Left hindlimb (tissue), 1 donor: ENCODE measurements at places on chromosomes 3 and 15.
A peak's percentile ranks its signal among the peaks of the same experiment; 100 is the strongest.

DNA sequence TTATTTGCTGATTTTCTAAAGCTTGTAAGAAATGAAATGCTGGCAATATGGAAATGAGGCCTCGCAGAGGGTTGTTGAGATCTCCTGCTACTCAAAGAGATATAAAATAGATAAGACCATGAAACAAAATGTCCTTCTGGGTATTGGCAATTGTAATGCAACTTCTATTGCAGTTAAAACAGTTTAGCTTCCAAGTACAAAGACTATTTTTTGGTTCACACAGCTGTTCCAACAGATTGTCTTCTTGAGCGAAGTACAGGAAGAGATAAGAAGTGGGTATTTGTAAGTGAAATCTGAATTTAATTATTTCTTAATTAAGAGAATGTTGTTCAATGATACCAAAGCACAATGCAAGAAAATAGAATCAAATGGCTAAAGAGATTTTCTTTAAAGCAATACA, 801.5 kb upstream of the GBE1 start:
- no peak for DNase-seq

- peak; percentile 68 for DNase-seq
Measured at GRCh38 chr15:84911879-84912660, 27.6 kb downstream of the SLC28A1 start.

- DNase-seq, result no peak
Measured at GRCh38 chr15:98292442-98293240, 332.1 kb downstream of the ARRDC4 start.

GRCh38 chr3:29152379-29152778, 128.5 kb upstream of the RBMS3 start:
- no peak for DNase-seq

- peak; percentile 84 for DNase-seq
Measured at GRCh38 chr15:101014921-101015841, 96.0 kb downstream of the LRRK1 start.

DNA sequence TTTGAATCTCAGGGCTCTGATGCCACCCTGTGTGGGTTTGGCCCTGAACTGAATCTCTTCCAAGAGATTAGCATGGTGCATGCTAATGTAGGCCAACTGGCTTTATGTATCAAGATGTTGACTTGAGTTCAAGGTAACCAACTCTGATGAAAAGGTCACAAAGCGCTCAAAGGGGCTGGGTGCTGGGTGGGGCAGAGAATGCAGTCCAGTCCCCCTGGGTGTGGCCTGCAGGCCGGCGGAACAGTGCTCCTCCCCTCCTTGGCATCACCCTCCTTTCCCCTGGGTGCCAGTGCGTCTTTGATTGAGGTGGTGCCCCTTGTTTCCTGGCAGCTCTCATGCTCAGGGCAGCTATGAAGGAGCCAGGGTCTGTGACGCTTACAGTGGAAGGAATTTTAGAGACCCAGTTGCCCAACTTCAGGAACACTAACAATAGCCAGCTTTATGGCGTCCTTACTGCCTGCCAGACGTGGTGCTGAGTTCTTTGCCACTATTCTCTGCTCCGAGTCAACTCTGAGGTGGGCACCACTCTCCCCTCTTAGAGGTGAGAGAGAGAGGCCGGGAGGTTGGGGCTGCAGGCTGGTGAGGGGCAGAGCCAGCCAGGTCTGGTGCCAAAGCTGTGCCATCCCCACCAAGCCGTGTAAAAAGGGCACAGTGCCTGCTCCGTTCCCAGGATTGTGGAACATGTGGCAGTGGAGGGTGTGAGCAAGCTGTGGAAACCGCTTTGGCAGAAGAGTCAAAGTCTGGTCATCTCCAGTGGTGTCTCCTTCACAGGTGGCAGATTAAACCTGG, 9.8 kb downstream of the SYNM start:
- no peak for DNase-seq

DNA sequence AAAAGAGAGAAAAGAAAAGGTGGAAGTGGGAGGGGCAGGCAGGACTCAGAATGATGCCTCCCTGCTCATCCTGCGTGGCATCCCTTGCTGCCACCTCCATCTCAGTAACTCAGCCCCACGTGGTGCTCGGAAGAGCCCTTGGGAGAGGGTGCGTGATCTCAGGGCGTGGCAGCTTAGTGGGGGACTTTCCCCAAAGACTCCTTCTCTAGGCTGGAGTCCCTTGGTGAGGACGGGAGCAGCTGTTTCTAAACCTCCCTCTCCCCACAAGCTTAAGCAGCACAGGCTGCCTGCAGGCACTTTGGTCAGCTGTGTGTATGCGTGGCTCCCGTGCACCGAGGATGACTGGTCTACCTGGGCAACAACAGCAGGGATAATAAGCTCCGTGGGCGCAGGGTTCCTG, 7.4 kb upstream of the ANPEP start:
- DNase-seq, result no peak

DNA sequence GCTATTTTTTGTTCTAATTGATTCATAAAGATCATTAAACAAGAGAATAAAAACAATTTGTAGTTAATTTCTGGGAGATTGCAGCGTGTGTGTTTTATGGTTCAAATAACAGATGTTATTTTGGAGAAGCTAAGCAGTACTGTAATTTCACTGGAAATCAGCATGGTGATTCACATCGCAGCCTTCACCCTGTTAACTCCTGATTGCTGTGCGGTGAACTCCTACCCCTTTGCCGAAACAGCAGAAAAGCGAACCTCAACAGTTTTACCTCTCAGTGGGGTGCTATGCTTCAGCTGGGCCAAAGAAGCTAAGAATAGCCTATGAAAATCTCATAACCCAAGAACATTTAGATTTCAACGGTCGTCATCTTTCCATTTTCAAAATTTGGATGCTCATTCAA, 441.5 kb upstream of the RARB start:
- no peak for DNase-seq

GRCh38 chr3:37279856-37280255, 105.5 kb upstream of the LRRFIP2 start:
- no peak for DNase-seq
